Germinal center (tissue), 1 donor: ENCODE measurements at places on chromosomes 1 and 21.

GRCh38 chr1:62384276-62385005, 52.4 kb upstream of the USP1 start:
- no peak for DNase-seq

GRCh38 chr1:12678820-12679219, 34.9 kb downstream of the AADACL4 start:
- DNase-seq = no peak

DNA sequence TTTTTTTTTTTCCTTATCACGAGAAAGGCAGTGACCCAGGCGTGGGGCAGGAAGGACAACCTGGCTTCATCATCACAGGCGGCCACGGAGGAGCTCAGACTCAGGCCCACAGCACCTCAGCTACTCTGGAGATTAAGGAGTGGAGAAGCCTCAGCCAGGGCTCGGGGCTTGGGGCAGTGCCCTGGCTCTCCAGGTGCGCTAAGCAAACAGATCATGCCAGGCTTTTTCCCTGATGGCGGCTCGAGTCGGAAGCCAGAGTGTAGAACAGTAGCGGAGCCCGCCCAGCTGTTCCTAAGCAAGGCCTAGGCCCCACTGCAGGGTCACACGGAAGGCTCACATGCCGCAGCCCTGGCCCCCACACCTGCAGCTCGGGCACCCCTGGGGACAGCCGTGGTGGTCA, 70.7 kb downstream of the AGPAT3 start:
- DNase-seq = no peak

GRCh38 chr1:222711319-222712252, 705 bp downstream of the AIDA start:
- peak; percentile 66 for DNase-seq

DNA sequence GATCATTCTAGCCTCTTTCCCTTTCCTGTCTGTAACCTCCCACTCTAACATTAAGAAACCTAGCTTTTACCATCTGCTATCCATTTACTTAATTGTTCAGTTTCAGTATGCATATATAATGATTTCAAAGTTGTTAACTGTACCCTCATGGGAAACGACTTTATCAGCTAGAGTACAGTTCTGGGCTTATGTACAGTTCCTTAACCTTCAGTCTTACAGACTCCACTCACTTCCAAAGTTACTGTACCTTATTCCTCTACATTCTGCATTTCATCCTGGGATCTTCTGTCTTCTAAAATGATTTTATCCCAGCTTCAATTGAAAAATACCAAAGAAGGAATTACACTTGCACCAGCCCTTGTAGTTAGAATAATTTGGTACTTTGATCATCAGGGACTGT, 108.7 kb upstream of the KCNE2 start:
- no peak for DNase-seq

- DNase-seq = no peak
Measured at GRCh38 chr1:104156738-104157137, 407.0 kb downstream of the AMY1C start.

DNA sequence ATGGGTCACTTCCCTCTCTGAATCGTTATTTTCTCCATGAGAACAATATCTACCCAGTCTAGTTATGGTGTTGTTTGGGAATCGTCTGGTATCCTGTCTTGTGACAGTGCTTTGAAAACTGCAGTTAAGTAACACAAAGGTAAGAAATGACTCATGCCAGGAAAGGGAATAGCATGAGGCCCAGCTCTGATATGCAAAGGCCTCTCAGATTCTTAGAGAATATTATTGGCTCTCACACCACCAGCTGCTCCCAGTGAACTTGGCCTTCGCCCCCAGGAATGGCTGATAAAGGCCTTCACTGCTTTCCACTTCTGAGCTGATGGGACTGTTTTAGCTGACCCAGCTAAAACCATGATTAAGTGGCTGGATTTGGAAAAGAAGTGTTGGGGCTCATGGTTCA, 27.1 kb downstream of the NEK2 start:
- no peak for DNase-seq

DNA sequence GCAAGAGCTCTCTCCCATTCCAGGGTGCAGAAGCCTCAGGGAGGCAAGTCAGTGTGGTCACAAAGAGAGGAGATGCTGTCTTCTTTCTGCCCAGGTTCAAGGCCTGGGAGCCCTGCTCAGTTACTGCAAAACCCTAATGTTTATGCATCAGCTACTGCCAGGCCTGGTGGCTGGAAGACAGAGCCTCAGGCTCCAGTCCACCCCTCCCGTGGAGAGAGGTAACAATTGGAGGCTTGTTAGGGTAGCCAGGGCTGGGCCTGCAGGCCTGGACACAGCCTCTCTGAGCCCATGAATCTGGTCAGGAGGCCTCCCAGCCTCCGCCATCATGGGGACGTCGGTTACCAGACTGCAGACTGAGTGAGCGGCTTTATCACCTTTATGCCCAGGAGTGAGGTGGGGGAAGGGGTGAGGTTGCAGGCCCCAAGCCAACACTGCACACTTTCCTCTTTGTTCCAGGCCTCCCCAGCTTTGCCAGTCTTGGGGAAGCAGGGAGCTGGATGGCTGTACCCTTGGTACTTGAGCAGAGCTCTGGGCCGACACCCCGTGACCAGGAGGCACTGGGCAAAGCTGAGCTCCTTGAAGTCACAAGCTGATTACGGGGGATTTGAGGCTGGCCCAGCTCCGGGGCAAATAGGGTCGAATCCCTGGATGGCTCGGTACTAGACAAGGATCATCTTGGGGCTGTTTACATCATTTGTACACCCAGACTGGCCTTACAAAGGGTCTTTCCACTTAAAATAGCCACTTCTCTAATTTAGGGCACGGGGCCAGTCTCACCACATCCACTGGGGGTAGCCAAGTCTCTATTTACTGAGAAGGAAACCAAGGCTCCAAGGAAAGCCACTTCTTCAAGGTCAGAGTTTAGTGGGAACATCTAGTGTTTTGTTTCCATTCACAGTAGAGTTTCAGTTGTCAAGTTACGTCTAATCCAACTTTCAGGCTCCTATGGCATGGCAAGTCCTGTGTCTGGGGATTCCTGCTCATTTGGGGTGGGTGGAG, 5.2 kb downstream of the SLC2A1 start:
- DNase-seq = no peak

DNA sequence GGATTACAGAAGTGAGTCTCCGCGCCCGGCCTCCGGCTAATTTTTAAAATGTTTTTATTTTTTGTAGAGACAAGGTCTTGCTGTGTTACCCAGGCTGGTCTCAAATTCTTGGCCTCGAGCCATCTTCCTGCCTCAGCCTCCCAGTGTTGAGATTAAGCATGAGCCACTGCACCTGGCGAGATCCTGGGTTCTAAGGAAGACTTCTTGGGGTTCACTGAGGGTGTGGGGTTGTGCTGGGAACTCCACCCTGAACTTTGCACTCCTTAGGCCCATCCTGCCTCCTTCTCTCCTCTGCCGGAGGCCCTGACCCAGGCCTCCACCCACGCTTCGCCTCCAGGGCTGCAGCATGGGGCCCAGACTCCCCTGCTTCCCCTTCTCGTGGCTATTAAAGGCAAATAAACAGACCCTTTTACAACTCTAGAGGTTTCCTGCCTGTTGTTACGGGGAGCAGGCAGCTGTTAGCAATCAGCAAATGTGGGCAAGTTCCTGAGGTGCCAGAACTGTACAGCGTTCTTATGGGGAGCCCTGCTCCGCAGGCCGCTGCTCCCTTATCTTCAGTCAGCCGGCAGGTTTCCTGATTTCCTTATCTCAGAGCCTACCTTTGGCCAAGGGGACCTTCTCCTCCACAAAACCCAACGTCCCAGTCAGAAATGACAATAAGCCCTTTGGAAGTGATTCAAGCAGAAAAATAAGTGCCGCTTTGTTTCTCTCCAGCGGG, 41.0 kb upstream of the LIN9 start:
- DNase-seq = peak; percentile 67

- no peak for DNase-seq
Measured at GRCh38 chr1:18738126-18738525, 107.5 kb downstream of the PAX7 start.

- DNase-seq = no peak
Measured at GRCh38 chr1:31570228-31570627, 6.1 kb upstream of the TINAGL1 start.

DNA sequence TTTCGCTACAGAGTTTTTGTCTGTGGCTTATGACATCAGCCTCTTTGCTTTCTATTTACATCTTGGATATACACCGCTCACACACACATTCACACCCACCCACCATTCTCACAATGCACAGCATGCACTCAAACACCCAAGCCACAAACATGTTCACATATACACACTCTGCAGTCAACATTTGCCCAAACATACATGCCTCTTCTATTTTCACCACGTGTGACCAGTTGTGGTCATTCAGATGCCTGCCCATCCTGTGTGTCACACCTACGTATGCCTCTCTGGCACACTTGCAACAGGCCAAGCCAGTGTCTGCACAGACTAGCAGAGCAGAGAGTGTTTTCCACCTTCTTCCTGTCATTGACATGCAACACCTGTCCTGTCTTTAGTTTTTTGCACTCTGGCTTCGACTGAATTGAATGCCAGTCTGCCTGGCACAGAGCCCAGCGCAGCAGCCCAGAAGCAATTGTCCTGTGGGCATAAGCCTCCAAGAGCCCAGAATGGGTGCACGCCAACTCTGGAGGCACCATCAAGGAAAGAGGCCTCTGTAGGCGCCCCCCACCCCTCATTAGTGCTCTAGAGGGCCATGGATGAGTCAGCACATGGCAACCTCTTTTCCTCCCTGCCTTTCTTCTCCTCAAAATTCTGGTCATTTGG, 37.7 kb upstream of the LRRN2 start:
- DNase-seq = no peak

DNA sequence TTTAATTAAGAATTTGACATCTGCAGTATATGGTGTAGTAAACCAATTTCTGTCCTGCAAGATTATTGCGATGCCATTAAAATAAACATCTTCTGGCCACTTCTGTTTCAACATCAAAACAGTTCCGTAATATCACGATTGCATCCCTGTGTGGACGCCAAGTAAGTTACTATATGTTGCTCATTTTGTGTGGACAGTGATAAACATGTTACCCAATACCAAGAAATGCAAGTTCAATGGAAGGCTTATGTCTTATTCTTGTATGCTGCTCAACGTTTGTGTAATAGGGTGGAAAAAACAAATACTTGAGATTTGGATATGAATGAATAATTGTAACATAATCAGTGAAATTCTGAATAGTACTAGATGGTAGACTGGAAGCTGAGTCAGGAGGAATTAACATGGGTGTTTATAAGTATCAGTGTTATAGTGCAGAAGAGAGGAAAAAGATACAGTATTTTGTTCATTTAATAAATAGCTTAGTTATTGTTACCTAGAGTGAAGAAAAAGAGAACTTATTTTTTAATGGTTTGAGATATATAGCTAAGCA, 15.2 kb downstream of the TTC3 start:
- DNase-seq = no peak

DNA sequence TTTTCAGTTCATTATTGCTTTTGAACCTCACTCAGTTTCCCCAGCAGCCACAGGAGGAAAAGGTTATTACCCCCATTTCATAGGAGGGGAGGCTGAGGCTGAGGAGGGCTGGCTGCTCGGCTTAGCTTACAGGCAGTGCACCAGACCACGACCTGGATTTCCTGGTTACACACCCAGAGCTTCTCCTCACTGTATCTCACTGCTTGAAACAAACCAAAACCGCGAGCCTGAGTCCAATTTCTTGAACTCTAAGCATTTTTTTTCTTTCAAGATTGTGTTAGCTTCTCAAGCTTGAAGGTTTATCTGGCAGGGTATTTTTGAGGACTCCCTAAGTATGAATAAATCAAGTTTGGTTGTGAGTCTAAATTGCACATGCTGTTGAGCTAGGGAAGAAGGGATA, 188.9 kb upstream of the EDN2 start:
- DNase-seq = peak; percentile 49

- DNase-seq = no peak
Measured at GRCh38 chr1:7615138-7615537, 156.0 kb upstream of the VAMP3 start.

DNA sequence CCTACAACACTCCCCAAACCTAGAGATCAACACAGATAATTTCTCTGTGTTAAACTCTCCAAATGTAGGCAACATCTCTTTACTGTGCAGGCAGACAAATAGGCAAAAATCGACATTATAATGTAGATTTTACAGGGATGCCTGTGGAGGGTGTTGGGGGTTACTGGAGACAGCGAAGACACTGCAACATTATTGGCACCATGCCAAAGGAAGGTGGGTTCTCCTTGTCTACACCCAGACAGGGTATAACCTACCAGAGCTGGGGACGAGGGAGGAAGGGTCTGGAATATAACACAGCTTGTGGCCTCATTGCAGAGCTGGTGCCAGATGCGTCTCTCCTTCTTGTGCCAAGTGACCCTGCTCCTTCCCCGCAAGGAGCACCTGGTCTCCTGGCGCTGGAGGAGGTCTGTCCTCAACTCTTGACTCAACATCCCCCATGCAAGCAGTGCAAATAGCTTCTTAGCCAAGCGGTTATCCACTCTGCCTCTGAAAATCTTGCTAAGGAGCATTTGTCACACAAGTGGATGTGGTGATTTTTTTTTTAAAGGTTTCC, 404.0 kb downstream of the PRDM2 start:
- no peak for DNase-seq

- DNase-seq = no peak
Measured at GRCh38 chr1:118184739-118185083, 317 bp downstream of the SPAG17 start.

DNA sequence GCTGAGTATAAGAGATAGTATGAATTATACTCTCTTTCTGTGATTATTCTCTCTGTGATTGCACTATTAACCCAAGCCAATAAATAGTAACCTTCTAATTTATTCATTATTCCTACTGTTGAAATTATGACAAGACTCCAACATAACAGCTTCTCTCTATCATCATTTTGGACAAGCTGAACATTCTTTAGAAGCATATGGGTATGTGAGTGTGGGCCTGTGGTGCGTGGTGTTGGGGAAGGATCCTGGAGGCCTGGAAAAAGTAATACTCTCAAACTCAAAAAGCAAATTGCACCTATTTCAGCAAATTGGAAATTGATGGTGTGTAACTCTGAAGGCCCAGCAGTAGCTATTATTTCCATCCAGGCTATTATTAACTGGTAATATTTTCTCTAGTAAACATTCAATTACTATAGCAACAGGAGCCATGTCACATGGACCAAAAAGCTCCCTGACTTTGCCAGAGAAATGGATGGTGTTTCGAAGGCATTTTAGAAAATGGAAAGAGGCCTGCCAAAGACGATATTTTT, 502.8 kb downstream of the LTN1 start:
- DNase-seq = no peak

DNA sequence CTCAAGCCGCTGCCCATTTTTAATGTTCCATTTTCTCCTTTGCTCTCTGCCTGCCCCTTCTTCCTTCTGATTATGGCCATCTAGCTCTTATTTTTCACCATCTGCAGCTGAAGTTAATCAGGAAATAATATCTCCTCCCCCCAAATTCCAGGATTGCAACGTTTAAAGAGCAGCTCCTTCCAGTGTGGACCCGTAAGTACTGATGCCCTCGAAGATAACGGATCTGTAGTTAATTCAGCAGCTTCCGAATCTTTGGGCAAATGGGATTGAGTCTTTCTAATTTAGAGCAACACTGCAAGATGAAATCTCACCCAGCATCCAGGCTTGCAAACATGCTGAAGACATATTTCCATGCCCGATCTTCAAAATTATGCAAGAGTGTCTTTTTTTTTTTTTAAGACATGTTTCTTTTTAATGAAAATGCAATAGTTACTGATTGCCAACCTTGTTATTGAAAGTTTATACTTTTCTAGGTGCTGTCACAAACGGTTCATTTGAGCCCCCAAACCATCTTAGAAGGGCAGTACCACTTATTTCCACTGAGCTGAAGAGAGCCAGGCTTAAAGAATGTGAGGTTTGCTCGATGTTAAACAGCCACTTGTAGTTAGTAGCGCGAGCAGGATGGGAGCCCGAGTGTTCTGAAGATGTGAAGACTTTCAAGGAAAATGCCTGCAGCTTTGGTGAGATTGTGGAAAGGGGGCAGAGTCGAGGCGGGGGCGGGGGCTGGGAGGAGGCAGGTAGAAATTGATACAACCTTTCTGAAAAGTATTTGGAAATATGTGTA, 10.9 kb upstream of the RCAN3 start:
- no peak for DNase-seq
